ENCODE measurements at places on chromosomes 11 and 22. TPM values are rescaled to one million over a fixed set of nuclear protein-coding genes. Genes with fewer than 3 reads are reported as not detected.

DNA sequence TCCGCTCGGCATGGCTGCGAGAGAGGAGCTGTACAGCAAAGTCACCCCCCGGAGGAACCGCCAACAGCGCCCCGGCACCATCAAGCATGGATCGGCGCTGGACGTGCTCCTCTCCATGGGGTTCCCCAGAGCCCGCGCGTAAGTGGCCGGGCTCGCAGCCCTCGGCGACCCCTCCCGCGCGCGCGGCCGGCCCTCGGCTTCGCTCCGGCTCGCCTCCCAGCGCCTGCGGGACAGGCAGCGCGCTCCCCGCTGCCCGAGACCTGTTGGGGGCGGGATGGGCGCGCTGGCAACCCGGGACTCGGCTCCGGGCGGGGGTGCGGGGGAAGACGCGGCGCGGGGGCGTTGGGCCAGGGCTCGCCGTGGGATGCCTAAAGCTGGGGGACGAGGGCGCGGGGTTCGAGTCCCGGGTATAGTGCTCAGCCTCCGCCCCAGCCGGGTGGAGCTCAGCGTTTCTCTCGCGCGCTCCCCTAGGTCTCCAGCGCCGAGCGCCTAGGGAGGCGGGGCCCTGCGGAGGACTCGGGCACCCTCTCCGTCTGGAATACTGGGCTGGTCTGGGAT is 630 bp downstream of the UBASH3B start:
- H3K27me3 ChIP-seq = no peaks in the 10 kb centered on the region
- H3K4me1 ChIP-seq = peaks cover 11% of the 10 kb centered on the region
- H3K27ac ChIP-seq = peak overlapping the region; percentile 38
- peak; percentile 45 for DNase-seq

- H3K4me1 ChIP-seq = no peaks in the 10 kb centered on the region
- no peaks in the 10 kb centered on the region for H3K36me3 ChIP-seq
- no peak overlapping the region for H3K27ac ChIP-seq
- no peaks in the 10 kb centered on the region for H3K27me3 ChIP-seq
- H3K4me3 ChIP-seq = no peak overlapping the region
- DNase-seq = no peak
These were observed 196.2 kb downstream of the MN1 start for GRCh38 chr22:27605390-27605789.

Gene NRIP3
- 29.1 TPM for total RNA-seq

GRCh38 chr11:97964332-97965004 is 1056.3 kb upstream of the CNTN5 start:
- H3K27ac ChIP-seq = peak overlapping the region; percentile 90
- no peaks in the 10 kb centered on the region for H3K27me3 ChIP-seq
- no peak overlapping the region for H3K4me3 ChIP-seq
- peaks cover 28% of the 10 kb centered on the region for H3K4me1 ChIP-seq
- H3K36me3 ChIP-seq = no peaks in the 10 kb centered on the region

GRCh38 chr22:49372530-49373288 is 455.0 kb downstream of the BRD1 start:
- H3K4me3 ChIP-seq = no peak overlapping the region
- no peak overlapping the region for H3K27ac ChIP-seq
- DNase-seq = no peak
- H3K36me3 ChIP-seq = no peaks in the 10 kb centered on the region
- no peaks in the 10 kb centered on the region for H3K4me1 ChIP-seq

Gene PRSS23
- 71.6 TPM for total RNA-seq

GRCh38 chr22:46156031-46156430 is 5.7 kb downstream of the PPARA start:
- peaks cover 26% of the 10 kb centered on the region for H3K4me1 ChIP-seq
- peaks cover 6% of the 10 kb centered on the region for H3K36me3 ChIP-seq
- DNase-seq = no peak
- no peak overlapping the region for H3K27ac ChIP-seq
- H3K4me3 ChIP-seq = no peak overlapping the region

DNA sequence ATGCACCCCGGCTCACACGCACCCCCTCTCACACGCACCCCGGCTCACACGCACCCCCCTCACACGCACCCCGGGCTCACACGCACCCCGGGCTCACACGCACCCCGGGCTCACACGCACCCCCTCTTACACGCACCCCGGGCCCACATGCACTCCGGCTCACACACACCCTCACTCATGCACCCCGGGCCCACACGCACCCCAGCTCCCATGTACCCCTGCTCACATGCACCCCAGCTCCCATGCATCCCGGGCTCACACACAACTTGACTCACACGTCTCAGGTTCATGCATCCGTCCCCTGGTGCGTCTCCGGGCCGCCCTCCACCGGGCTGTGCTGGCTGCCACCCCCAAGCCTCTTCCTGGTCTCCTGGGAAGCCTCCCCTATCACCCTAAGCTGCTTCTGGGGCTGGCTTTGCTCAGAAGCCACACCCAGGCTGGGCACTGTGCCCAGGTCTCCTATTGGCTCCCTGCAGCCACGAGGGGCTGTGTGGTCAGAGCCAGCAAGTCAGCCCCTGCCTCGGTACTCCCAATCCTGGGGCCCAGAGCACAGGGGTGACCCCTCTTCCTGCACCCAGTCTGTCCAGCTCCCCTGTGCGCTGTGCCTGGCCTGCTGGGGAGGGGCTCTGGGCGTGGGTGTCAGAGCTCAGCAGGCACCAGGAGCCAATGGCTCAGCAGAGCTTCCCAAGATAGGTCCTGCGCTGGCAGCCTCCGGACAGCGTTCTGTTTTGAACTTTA is 16.9 kb downstream of the TSPAN4 start:
- H3K27ac ChIP-seq = no peak overlapping the region
- no peak for DNase-seq
- no peaks in the 10 kb centered on the region for H3K4me1 ChIP-seq
- 0 out of 2 replicates have a peak, but pooled peaks cover 2% of the 10 kb centered on the region for H3K36me3 ChIP-seq
- H3K4me3 ChIP-seq = no peak overlapping the region

Gene MAFF
- 45.7 TPM for total RNA-seq

Gene SESN3
- 0.66 TPM for total RNA-seq

Gene TBX10
- not detected for total RNA-seq

GRCh38 chr11:20049231-20049630 is 111.0 kb downstream of the DBX1 start:
- DNase-seq = no peak
- no peak overlapping the region for H3K27ac ChIP-seq
- peaks cover 13% of the 10 kb centered on the region for H3K36me3 ChIP-seq
- no peaks in the 10 kb centered on the region for H3K27me3 ChIP-seq

Gene ZNF280B
- 2.7 TPM for total RNA-seq

GRCh38 chr11:16027621-16028020 is 328.7 kb downstream of the SOX6 start:
- H3K4me3 ChIP-seq = no peak overlapping the region
- no peaks in the 10 kb centered on the region for H3K27me3 ChIP-seq
- H3K27ac ChIP-seq = no peak overlapping the region
- no peak for DNase-seq
- H3K4me1 ChIP-seq = peaks cover 43% of the 10 kb centered on the region

- no peak overlapping the region for H3K4me3 ChIP-seq
- H3K4me1 ChIP-seq = no peaks in the 10 kb centered on the region
These were observed 70.9 kb upstream of the SC5D start for GRCh38 chr11:121221496-121222200.

GRCh38 chr11:119087747-119088241 is 3.1 kb downstream of the HMBS start:
- H3K4me1 ChIP-seq = peaks cover 8% of the 10 kb centered on the region
- H3K4me3 ChIP-seq = no peak overlapping the region
- no peak for DNase-seq
- H3K27ac ChIP-seq = no peak overlapping the region
- peaks cover 16% of the 10 kb centered on the region for H3K36me3 ChIP-seq

GRCh38 chr11:16321148-16321547 is 35.2 kb downstream of the SOX6 start:
- H3K4me3 ChIP-seq = no peak overlapping the region
- no peak for DNase-seq
- no peaks in the 10 kb centered on the region for H3K27me3 ChIP-seq
- no peaks in the 10 kb centered on the region for H3K4me1 ChIP-seq
- no peaks in the 10 kb centered on the region for H3K36me3 ChIP-seq

DNA sequence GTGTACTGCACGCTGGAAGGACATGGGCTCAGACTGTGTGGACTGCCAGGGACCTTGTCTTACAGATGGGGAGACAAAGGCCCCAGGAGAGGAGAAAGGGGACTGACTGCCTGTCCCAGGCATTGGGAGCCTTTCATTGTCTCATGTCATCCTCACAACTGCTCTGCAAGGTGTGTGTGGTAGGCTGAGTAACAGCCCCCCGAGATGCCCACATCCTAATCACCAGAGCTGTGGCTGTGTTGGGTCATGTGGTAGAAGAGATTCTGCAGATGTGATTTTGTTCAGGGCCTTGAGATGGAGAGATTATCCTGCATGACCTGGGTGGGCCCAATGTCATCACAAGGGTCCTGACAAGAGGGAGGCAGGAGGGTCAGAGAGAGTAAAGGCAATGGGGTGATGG is 39.1 kb downstream of the ARRB1 start:
- H3K27me3 ChIP-seq = no peaks in the 10 kb centered on the region
- no peak for DNase-seq
- no peak overlapping the region for H3K27ac ChIP-seq

- H3K4me3 ChIP-seq = no peak within 1 kb of the TSS
- no peaks in the 10 kb centered on the region for H3K4me1 ChIP-seq
- H3K27me3 ChIP-seq = no peaks in the 10 kb centered on the region
- no peak within 1 kb of the TSS for H3K27ac ChIP-seq
These were observed at the start of gene XKR3 for GRCh38 chr22:16824716-16825687. Gene XKR3 (minus strand): TSS chr22:16825411. CDS start chr22:16808073, 17,338 bp downstream.

GRCh38 chr11:2213890-2214526 is 42.4 kb upstream of the TH start:
- H3K27me3 ChIP-seq = peaks cover 40% of the 10 kb centered on the region
- H3K36me3 ChIP-seq = no peaks in the 10 kb centered on the region
- H3K27ac ChIP-seq = no peak overlapping the region
- no peak for DNase-seq

- no peaks in the 10 kb centered on the region for H3K27me3 ChIP-seq
- peak; percentile 87 for DNase-seq
- H3K4me3 ChIP-seq = peak overlapping the region; percentile 22
- H3K36me3 ChIP-seq = peaks cover 92% of the 10 kb centered on the region
- H3K27ac ChIP-seq = peak overlapping the region; percentile 74
These were observed 10.5 kb downstream of the GRK2 start for GRCh38 chr11:67276781-67277230.

GRCh38 chr22:26394777-26395176 is 34.3 kb upstream of the ASPHD2 start:
- H3K4me3 ChIP-seq = no peak overlapping the region
- H3K27ac ChIP-seq = no peak overlapping the region
- no peak for DNase-seq

Gene SCGB1C1
- not detected for total RNA-seq

All from SJSA1 (cell line).